Naive thymus-derived CD4-positive, alpha-beta T cell (primary cell): ENCODE measurements at places on chromosomes 11 and 22. TPM values are rescaled to one million over a fixed set of nuclear protein-coding genes. Genes with fewer than 3 reads are reported as not detected.

The SLCO2B1 gene
- total RNA-seq: 0.39 TPM

The TRIM51G gene
- not detected for total RNA-seq

The OR52I2 gene
- total RNA-seq: not detected

GRCh38 chr22:48941903-48942575 is 885.6 kb downstream of the BRD1 start:
- DNase-seq: no peak

DNA sequence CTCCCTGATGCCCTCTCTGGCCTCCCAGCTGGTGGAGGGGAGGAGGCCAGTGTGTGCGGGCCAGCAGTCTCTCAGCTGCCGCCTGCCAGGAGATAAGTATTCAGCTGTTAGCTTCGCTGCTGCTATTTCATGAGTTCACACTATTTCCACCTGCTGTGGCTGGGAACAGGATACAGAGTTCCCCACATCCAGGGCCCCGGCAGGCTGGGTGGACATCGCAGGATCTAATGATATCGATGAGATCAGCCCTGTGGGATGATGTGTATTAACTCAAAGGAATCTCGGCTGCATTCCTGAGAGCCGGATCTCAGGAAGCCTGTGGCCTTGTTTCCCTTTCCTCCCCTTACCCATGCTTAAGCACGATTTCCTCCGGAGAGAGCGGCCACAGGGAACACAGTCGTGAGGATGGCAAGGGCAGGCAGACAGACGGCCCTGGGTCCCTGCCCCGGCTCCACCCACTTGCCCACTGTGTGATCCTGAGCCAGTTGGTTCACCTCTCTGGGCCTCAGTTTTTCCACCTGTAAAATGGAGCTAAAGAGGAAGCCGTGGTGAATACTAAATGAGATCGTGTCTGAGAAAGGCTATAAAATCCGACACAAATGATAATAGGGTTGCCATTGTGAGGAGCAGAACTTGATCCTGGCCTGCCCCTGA is 6.5 kb upstream of the PVALB start:
- no peak for DNase-seq

DNA sequence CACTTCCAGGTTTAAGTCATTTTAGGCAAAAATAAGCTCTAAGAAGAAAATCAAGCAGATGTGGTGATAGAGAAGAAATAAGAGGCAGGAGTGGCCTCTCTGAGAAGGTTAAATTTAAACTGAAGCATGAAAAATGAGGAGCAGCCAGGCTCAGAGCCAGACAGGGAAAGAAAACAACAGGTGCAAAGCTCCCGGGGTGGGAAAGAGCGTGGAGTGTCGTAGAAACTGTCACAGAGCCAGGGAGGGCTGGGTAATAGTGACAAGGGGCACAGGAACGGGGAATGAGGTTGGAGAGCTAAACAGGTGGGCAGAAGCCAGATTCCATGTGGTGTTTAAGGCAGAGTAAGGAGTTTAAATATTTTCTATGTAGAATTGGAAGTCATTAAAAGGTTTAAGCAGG is 132.1 kb upstream of the BLID start:
- no peak for DNase-seq
